ENCODE measurements at places on chromosomes 13 and 19.

- DNase-seq = no peak
Measured at GRCh38 chr13:44196196-44196751, 177.3 kb upstream of the SERP2 start.

GRCh38 chr13:25167382-25168174 lies 4.5 kb downstream of the AMER2 start:
- DNase-seq = no peak

- DNase-seq = no peak
Measured at GRCh38 chr13:26679411-26680122, 81.0 kb downstream of the GPR12 start.

- DNase-seq = no peak
Measured at GRCh38 chr19:9789066-9789465, 20.5 kb upstream of the ZNF846 start.

DNA sequence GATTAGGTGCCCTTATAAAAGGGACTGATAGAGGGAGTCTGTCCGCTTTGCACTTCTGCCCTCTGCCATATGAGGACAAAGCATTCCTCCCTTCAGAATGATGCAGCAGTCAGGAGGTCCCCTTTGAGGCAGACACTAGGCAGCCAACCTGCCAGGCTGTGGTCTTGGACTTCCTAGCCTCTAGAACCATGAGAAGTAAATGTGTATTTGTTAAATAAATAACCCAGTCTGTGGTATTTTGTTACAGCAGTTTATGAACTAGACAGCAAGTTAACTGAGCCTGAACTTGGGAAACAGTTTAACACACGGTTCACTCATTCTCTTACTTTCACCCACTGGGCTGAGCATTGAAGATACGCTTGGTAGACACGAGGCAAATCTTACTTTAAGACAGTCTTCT lies 313.2 kb downstream of the UQCRFS1 start:
- no peak for DNase-seq
